ENCODE measurements at places on chromosomes 13 and 19.
A peak's percentile ranks its signal among the peaks of the same experiment; 100 is the strongest.

DNA sequence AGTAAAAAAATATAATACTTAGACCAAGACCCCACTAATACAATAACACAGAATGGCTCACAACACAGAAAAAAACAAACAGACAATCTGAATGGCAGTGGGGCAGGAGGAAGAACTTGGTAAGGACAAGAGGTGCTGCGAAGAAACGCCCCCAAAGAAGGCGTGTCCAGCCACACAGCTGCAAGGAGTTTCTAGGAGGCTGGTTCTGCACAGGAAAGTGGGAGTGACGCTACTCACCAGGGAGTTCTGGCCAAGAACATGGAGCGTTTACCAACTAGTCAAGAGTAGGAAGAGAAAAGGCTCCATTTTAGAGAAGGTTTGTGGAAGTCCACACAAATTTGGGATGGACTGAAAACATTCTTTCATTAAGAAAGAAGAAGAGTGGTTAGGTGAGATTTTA, 95.3 kb upstream of the SLC15A1 start:
- no peak for DNase-seq

GRCh38 chr19:9523885-9524474, 14.5 kb downstream of the ZNF426 start:
- DNase-seq = no peak

DNA sequence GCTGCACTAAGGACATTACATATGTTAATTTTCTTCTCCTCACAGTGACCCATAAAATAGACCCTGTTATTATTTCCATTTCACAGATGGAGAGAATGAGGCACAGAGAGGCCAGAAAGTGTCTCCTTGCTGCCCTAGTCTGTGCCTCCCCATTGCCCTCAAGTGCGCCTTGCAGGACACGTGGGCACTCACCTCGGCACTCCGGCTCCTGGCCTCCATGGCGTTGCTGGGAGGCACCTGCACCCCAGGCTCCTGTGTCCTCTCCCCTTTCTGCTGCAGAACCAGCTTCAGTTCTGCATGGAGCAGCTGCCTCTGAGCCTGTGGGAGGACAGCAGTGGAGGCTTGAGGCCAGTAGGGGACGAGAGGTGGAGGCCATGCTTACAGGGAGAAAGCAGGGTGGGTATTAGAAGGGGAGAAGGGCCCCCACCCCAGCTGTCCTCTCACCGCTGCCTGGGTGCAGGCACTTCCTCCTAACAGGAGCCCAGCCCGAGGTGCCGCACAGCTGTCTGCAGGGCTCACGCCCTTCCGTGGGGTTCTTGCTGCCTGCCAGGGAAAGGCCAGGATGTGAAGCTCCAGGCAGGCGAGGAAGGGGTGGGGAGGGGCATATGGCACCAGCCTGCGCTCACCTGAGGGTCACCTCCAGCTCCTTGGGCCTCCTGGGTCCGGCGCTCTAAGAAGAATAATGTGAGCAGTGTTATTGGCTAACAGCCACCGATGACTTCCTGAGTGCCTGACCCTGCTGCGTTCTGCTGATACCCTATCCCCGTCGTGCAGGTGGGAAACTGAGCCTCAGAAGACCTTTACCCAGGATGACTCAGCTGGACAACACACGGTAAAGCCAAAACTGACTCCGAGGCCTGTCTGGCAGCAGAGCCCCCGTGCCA, 5.2 kb downstream of the PRX start:
- no peak for DNase-seq

DNA sequence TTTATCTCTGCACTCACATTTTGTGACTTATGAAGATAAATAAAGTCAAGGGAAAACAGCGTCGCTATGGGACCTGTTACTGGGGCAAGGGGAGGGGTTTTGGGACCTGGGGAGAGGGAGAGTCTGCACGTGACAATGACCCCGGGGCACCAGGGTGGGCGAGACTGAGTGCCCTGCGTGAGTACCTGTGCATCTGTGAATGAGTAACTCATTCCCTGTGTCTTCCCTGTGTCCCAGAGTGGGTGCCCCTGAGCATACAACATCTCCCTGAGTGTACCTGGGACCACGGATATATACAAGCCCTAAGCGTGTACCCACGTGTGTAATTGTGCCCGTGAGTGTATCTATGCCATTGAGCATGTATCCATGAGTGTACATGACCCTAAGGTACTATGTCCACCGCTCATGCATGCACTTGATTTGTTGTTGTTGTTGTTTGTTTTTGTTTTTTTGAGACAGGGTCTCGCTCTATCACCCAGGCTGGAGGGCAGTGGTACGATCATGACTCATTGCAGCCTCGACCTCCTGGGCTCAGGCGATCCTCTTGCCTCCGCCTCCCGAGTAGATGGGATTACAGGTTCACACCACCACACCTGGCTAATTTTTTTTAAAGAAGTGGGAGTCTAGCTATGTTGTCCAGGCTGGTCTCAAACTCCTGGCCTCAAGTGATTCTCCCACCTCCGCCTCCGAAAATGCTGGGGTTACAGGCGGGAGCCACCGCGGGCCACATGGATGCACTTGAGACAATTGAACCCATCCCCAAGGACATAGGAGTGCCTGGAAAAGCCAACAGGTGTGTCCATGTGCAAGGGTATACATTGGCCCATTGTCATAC, 645 bp upstream of the TRAPPC5 start:
- DNase-seq = no peak

DNA sequence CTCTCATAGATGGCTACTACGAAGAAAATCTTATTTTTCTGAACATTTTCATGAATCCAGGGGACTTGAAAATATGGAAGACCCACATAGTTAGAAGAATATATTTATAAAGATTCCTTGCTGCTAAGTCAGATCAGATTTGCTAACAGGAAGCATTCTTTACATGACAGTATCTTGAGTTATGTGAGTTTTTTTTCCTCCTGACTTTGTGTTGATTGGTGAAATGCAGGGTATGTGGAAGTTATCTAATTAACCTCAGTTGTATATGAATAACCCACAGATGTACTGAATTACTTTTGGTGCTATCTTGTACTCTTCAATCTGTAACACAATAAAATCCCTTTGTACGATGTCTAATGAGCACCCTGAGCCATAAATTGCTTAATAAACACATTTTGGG, 53.8 kb downstream of the ESD start:
- DNase-seq = no peak

DNA sequence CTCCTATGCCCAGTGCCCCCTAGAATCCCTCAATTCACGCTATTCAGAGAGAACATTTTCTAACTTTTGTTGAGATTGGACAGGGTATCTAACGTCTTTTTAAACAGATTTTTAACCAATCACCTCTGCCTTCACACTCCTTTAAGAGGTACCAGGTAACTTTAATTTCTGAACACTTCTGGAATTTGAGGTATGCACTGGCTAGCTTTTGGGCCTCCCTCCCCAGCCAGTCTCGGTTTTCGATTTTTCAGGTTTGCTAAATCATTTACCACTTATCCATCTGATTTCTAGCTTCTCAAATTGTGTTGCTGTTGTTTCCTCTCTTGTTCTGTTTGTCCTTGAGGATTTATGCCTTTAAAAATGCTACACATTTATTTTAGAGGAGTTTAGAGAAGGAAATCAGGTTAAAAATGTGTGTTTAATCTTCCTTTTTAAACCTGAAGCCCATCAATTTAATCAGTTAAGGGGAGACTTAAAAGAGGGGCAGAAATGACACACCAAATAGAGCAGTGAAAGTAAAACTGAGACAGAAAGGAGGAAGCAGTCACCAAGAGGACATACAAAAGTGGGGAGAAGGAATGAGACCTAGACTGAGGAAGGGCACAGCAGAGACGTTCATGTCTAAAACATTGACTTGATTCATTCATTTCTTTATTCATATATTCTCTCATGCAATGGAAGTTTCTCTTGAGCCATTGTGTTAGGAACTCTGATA, 139.6 kb upstream of the HTR2A start:
- DNase-seq = no peak

GRCh38 chr19:34731019-34731829, 2.8 kb upstream of the ZNF181 start:
- no peak for DNase-seq

DNA sequence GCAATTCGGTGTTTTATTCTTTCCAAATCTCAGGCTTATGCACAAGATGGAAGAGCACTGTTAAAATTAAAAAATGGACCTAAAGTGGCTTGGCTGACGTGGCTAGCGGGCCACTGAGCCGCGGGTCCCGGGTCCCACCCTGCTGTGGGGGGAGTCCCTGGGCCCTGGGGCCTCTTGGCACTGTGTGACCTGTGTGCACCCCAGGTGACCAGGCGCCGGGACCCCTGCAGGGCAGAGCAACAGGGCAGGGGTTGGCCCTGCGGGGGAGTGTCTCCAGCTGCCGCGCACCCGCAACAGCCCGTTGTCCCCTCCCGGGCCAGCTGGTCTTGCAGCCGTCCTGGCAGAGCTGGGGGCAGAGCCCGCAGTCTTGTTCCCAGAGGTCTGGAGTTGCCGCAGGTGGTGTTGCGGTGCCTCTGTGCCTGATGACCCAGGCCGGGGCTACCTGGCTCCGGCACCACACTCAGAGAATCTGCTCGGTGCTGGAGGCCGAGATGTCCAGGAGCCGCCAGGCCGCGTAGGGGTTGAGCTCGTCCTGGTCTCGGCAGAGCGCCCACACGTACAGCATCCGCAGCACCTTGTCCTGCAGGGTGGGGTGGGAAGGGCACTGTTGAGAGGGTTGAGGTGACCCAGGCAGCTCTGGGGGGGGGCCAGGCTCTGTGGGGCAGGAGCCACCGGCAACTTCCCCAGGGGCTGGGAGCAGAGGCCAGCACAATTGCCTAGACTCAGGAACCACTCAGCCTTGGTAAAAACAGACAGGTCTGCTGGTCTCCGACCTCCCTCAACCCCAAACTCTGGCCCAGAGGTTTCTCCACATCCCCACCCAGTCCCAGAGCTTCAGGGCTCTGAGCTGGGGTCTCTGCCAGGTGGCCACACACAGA, 1.0 kb upstream of the CTXN1 start:
- no peak for DNase-seq

GRCh38 chr13:87884884-87885283, 213.7 kb downstream of the SLITRK5 start:
- no peak for DNase-seq

DNA sequence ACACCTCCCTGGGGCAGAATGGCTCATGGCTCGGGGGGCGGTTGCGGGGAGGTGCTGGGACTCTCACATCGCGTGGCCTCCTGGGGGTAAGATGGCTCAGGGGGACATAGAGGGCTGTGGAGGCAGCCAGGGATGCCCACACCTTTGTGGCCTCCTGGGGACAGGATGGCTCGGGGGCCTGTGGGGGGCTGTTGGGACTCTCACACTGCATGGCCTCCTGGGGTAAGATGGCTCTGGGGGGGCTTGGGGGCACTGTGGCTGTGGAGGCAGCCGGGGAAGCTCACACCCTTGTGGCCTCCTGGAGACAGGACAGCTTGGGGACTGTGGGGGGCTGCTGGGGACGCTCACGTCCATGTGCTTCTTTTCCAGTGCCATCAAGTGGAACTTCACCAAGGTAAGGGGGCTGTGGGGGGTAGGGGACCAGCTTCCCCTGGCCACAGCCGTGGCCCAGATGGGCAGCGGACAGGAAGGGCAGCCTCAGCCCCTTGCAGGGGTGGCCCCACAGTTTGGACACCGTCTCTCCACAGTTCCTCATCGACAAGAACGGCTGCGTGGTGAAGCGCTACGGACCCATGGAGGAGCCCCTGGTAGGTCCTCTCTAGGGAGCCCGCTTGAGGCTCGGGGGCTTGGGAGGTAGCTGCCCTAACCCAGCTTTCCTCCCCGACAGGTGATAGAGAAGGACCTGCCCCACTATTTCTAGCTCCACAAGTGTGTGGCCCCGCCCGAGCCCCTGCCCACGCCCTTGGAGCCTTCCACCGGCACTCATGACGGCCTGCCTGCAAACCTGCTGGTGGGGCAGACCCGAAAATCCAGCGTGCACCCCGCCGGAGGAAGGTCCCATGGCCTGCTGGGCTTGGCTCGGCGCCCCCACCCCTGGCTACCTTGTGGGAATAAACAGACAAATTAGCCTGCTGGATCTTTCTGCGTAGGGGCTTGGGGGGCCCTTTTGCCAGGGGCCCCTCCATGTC, 2.4 kb downstream of the GPX4 start:
- no peak for DNase-seq

GRCh38 chr19:31511696-31512095, 162.5 kb upstream of the TSHZ3 start:
- no peak for DNase-seq

DNA sequence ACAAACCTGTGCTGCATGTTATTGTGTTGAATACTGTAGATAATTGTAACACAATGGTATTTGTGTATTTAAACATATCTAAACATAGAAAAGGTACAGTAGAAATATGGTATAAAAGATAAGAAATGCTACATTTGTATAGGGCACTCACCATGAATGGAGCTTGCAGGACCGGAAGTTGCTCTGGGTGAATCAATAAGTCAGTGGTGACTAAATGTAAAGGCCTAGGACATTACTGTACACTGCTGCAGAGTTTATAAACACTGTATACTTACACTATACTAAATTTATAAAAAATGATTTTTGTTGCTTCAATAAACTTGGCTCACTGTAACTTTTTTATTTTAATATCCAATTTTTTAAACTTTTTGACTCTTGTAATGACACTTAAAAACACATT, 34.4 kb downstream of the LMO7 start:
- no peak for DNase-seq

GRCh38 chr13:105804561-105805190, 730.8 kb downstream of the EFNB2 start:
- DNase-seq = peak; percentile 29
